Foreskin keratinocyte (primary cell): ENCODE measurements at places on chromosomes 6 and 20.

GRCh38 chr20:4064144-4064909 lies 49.0 kb upstream of the RNF24 start:
- no peak for DNase-seq

GRCh38 chr20:59784791-59785668 lies 148.4 kb downstream of the SYCP2 start:
- DNase-seq, result no peak

GRCh38 chr6:151822252-151823111 lies 15.0 kb downstream of the ESR1 start:
- no peak for DNase-seq

- no peak for DNase-seq
These were observed 63.2 kb downstream of the SLC24A3 start for GRCh38 chr20:19275630-19276071.

- no peak for DNase-seq
These were observed 2.2 kb downstream of the SNTA1 start for GRCh38 chr20:33441142-33441955.

GRCh38 chr6:163668061-163668426 lies 253.5 kb downstream of the QKI start:
- DNase-seq, result no peak

GRCh38 chr6:126422912-126423311 lies 83.0 kb downstream of the CENPW start:
- no peak for DNase-seq

DNA sequence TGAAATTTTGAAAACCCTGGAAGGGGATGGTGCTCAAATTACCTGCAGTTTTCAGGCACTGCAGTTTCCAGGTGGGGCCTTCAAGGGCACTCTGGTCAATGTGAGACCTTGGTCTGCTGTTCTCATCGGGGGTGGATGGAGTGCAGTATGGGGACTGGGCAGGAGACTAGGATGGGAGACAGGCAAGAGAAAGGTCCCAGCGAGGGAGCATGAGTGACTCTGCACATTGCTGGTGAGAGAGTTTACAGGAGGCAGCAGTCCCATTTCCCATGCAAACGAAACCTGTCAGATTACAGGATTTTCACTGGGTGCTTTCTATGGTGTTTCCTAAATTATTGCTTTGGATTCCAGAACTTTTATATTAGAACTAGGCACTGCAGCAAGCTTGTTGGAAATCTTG lies 73.5 kb upstream of the DTNBP1 start:
- no peak for DNase-seq

- no peak for DNase-seq
These were observed 7.8 kb downstream of the SIM1 start for GRCh38 chr6:100456908-100457235.

DNA sequence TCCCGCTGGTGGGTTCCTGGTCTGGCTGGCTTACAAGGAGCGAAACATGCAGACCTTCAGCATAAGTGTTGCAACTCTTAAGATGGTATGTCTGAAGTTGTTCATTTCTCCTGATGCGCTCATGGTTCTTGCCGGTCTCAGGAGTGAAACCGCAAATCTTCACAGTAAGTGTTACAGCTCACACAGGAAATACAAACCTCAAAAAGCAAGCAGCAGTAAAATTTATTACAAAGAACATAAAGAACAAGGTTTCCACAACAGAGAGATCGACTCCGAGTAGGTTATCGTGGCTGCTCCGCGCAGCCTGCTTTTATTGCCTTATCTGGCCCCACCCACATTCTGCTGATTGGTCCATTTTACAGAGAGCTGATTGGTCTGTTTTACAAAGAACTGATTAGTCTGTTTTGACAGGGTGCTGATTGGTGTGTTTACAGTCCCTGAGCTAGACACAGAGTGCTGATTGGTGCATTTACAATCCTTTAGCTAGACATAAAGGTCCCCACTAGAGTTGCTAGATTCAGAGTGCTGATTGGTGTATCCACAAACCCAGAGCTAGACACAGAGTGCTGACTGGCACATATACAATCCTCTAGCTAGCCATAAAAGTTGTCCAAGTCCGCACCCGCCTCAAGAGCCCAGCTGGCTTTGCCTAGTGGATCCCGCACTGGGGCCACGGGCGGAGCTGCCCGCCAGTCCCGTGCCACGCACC lies 39.2 kb downstream of the TRIM27 start:
- no peak for DNase-seq

DNA sequence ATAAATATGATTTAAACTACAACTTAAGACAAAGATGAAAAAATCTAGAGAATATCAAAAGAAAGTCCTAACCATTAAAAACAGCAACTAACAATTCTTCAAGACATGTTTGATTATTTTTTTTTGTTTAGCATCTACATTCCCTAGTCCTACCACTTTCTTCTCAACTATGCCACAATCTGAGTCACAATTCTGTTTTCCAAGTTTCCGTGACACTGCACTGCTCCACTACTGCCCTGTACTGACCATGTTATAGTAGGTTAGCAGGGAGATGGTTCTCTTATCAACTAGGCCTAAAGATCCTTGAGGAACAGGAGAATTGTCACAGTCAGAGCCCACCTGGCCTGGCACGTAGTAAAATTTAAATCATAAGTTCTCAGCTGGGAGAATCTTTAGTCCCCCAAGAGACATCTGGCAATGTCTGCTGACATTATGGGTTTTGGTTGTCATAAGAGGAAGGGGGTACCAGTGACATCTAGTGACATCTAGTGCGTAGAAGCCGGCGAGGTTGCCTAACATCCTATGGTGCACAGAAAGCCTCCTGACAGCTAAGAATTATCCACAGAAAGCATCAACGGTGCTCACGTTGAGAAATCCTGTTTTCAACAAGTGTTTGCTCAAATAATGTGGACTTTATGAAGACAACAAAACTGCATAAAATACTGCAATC lies 100.5 kb downstream of the PDE10A start:
- no peak for DNase-seq

- peak; percentile 68 for DNase-seq
These were observed 64.1 kb upstream of the BEND6 start for GRCh38 chr6:56890683-56891429.

DNA sequence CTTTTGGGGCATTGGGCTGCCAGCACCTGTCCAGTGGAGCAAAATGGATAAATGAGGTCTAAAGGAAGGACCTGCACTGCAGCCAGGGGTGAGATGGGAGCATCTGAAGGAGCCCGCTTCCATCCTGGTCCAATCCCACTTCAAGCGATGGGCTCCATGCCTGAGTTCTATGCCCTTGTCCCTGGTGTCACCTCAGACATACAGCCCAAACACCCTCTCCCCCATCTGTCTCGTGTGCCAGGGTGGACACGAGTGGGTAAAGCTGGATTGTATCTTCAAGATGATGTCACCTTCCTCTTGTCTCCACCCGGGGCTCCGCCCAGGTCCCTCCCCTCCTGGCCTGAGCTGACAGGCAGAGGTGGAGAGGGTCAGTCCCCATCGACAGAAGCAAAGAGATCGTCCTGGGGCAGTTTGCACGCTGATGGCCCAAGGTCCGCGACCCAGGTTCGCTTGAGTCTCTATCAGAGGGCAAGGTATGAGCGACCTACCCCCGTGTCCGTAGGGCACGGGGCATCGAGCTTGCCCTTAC lies 544 bp downstream of the SMIM29 start:
- DNase-seq, result no peak

GRCh38 chr6:169866668-169867521 lies 115.5 kb downstream of the ERMARD start:
- no peak for DNase-seq

- DNase-seq, result no peak
These were observed 169.2 kb downstream of the ZFAND3 start for GRCh38 chr6:37988696-37989095.

DNA sequence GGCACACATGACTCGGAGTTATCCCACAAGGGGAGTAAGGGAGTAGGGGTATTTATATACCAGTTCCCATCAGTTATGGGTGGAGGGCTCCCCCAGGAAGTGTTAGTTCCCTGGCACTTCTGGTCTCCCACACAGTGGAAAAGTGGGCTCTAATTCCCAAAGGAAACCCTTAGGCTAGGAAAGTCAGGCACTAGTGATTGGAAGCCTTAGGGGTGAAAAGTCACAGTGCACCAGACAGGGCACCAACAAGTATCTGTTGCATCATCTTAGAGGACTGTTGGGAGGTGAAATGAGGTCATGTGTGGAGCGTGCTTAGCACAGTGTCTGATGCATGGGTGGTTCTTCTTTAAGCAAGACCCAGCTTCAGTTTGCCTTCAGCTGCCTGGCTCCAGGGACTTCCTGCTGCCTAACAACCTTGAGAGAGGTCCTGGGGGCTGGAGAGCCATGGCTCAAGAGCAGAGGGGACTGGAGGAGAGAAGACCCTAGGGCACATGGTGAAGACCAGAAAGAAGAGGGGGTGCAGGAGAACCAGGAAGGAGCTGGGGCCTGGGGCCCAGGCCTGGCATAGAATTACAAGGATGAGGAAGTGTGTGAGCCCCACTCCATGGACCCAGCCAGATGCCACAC lies 7.5 kb upstream of the FOXP4 start:
- DNase-seq, result no peak

GRCh38 chr6:132715204-132715603 lies 1.3 kb upstream of the VNN1 start:
- peak; percentile 69 for DNase-seq

DNA sequence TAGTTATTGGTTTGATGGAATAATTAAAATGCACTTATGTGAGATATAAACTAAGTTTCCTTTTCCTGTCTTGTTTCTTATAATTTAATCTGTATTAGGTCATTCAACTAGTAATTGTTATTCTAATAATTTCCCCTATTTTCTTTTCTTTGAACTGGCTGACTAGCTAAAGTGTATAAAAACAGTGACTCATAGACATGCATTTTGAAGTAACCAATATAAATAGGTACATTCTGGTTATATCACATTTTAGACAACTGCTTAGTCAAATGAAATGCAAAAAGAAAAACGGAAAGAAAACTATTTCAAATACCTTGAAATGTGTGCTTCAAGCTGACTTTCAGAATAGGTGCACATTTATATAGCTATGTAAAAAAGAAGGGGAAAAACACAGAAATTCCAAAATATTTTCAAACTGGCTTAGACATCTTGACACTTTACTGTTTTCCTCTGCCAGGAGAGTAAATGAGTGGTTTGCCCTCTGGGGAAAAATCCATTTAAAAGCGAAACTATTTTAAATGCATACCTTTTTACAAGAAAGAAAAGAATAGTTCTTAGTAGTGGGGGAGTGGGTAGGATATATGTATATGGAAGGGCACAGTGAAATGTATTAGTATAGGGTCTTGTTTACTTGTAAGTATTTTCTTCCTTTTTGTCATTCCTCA lies 28.3 kb downstream of the KCNQ5 start:
- peak; percentile 53 for DNase-seq

GRCh38 chr20:4689220-4689619 lies 32.5 kb upstream of the PRND start:
- no peak for DNase-seq

GRCh38 chr6:20846602-20847028 lies 312.4 kb downstream of the CDKAL1 start:
- DNase-seq, result no peak

- DNase-seq, result no peak
These were observed 559.3 kb upstream of the IRAK1BP1 start for GRCh38 chr6:78308025-78308424.

DNA sequence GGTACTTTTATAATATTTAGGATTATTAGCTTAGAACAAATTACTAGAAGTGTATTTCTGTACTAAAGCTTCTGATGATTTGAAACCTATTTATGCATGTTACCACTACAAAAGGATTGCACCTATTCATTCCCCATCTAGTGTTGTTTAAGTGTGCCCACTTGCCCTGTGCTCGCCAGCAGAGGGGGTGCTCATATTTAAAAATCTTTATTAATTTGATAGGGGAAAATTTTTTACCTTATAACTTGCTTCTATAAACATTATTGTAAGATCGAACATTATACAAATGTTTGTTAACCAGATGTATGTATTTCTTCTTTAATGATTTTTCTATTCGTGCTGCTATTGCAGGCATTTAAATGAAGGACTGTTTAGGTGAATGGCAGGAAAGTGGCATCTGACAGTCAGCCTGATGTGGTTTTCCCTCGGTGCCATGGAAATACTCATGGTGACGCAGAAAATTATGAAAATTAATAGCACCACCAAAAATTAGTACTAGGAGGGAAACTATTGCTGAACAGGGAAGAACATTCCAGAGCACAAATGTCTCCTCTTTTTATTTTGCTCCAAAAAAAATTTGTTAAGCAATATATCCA lies 44.1 kb upstream of the FNDC1 start:
- no peak for DNase-seq
